Cortex of kidney (tissue), 1 donor: ENCODE measurements at places on chromosomes 13 and 19.

DNA sequence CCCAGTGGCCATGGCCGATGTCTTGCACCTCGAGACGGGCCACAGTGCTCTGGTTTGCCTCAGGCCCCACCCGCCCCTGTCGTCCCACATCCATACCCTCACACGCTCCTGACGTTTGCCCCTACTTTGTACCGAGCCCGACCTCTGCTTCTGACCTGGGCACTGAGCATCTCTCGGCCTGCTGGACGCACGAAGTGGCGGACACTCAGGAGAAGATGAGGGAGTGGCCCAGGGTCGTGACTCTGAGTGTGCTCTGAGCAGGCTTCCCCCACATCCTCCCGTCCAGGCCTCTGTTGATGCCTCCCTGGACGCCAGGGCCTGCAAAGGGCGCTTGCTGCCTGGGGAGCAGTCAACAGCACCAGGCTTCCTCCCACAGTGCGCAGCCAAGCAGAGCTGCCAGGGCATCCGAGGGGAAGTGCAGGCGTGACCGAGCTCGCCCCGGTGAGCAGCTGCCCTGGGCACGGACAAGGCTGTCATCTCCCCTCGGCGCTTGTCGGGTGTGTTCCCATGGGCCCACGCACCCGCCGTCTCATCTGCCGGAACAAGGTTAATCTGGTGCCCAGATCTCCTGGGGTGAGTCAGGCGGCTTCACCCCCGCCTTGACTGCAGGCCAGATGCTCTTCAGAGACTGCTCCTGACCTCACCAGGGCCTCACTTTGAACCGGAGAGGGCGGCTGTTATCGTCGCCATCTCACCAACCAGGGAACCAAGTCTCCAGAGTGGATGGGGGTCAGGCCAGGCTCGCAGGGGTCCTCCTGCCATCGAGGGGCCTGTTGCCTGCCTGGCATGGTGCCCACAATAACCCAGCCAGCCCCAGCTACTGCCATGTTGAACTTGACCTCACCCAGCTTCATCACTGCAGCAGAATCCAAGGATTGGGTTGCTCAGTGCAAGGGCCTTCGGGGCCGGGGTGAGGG lies 27.2 kb downstream of the COMP start:
- no peak for DNase-seq

DNA sequence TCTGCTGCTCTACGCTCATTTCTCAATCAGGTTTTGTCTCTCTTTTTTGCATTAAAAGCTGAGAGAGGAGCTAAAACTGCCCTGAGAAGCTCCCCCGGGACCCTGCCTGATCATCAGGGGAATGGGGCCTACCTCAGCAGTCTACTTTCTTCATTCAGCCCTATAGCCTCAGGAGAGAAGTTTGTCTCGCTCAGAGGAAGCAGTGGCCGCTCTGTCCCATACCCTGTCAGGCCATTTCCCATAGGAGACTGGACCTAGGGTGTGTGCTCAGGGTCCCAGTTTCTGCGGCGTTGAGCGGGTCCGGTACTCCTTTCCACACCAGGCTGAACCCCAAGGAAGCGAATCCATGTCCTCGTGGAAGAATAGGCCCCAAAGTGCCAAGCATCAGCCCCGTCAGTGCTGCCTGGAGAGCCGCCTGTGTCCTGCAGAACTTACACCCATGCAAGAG lies 21.7 kb downstream of the UBE2L5 start:
- DNase-seq = no peak

GRCh38 chr13:101434486-101434885 lies 18.0 kb upstream of the ITGBL1 start:
- DNase-seq = no peak

GRCh38 chr13:44575741-44576350 lies at the start of gene TSC22D1:
TSC22D1 (minus strand) TSS chr13:44576330; CDS start chr13:44576074, 256 bp downstream.
- DNase-seq = no peak

DNA sequence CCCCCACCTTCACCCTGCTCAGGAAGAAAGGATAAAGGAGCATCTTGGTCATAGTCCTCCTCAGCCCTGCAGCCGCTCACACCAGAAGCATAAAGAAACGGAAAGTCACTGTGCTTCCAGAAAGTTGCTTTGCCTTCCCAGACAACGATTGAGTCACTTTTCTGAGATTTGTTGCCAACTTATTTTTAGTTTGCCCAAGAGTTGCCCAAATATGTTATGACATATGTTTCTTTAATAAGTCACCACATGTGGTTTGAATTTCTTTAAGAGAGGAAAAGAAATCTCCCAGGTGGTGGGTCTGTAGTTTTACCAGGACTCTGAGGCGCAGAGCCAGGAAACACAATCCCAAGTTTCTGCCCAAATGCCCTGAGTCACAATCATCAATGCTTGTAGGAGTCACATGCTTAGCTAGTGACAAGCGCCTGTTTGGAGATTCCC lies 63.4 kb upstream of the LRCH1 start:
- DNase-seq = no peak

DNA sequence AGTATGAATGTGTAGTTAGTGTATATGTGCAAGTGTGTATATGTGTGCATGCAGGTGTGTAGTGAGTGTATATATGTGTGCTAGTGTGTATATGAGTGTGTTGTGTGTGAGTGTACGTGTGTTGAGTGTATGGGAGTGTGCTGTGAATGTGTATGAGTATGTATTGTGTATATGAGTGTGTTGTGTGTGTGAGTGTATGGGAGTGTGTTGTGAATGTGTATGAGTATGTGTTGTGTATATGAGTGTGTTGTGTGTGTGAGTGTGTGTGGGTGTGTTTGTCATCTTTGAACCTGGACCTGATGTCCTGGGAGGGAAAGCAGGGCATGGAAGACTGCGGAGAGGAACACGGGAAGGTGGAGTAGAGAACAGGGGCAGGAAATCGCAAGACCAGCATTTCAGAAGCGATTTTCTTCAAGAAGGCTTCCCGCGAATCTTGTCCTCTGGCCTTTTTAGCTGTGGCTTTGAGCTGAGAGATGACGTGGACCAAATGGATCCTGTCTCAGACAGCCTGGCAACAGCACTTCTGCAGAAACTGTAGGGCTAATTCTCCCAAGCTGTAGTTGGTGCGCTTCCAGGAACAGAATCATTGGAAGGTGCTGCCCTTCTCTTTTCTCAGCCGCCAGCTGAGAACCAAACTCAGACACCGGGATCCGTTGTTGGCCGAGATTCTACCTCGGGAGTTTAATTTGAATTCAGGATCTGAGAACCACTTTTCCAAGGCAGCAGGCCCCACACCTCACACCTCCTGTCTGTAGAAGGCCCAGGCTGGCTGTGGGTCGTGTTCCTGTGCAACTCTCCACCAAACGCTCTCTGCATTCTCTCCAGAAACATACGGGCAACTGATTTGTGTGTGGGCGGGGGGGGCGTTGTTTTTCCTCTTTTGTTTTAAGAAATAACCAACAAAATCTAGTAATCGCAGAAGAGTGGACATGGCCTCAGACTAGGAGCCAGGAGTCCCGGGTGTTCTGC lies 94.7 kb upstream of the RAP2A start:
- DNase-seq = no peak

DNA sequence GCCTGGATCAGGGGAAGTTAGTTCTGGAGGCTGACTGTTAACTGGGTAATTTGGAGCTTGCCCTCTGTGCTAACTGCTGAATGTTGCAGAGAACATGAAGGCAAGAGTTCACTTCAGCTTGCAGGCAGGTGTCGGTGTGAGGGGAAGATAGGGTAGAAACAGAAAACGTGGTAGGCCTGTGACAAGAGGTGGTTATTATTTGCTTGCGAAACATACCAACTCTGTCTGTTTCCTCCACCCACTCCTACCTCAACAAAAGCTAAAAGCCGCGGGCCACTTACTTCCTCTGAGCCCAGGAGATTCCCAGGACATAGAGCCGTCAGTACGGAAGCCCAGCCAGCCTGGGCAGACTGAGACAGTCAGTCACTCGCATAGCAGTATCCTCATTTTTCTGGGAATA lies 119.2 kb upstream of the ABCC4 start:
- DNase-seq = no peak

DNA sequence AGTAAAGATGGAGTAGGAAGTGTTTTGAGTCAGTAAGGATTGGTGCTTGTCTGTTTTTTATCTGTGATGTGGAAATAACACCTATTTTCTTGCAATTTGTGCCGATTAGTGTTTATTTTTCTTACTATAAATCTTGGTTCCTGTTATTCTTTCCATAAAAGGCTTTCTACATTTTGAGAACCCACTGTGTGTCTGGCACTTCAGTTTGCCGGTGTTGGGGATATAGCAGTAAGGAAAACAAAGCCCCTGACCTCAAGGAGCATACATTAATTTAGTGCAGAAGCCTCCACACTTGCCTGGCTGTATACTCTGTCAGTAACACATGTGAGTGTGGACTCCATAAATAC lies 35.6 kb upstream of the GARRE1 start:
- no peak for DNase-seq

GRCh38 chr19:34135821-34136611 lies 36.3 kb upstream of the LSM14A start:
- DNase-seq = no peak

GRCh38 chr13:102771298-102772041 lies 2.1 kb downstream of the TEX30 start:
- DNase-seq = no peak

GRCh38 chr13:111667757-111668156 lies 347.3 kb downstream of the TEX29 start:
- no peak for DNase-seq

DNA sequence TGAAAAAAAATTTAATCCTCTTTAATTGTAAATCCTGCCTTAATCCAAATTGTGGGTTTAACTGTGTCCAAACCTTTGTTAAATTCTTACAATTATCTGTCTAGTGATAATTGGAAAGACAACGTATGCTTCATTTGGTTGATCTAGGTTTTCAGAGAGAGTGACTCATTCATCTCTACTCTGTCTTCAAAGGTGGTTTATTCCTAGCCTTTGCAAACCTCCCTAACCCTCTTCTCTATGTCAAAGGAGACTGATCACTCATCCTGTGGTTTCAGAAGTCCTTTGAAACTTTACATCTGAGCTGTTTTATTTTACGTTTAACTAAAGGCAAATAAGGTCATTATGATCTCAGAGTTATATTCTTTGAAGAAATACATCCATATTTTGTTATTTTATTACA lies 8.8 kb upstream of the OXGR1 start:
- DNase-seq = no peak

- no peak for DNase-seq
Measured at GRCh38 chr13:74560325-74560724, 426.1 kb upstream of the KLF12 start.

DNA sequence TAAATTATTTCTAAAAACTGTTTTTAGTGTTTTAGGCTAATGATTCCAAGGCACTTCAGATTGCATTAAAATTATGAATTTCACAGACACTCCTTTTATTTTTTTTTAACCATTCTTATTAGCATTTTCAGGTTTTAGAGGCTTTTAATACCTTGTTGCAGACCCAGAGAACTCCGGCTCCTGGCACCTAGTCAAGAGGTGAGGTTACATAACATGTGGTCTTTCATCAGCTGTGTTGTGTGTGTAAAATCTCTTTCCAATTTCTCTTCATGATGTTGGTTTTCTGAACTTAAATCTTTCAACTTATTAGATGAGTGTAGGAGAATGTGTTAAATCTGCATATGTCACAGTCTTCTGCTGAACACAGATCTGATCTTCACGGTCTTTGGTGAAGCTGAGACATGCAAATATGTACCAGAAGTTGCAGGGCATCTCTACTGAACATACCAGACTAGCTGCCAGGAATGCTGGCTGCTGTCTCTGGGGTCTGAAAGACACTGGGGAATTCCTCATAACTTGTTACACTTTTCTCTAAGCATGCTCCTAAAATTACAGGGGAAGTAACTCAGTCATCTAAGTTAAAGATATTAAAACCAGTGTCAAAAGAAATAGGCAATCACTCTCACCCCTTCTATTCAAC lies 1165.3 kb downstream of the EFNB2 start:
- no peak for DNase-seq
